ENCODE measurements at places on chromosomes 7 and 10.

DNA sequence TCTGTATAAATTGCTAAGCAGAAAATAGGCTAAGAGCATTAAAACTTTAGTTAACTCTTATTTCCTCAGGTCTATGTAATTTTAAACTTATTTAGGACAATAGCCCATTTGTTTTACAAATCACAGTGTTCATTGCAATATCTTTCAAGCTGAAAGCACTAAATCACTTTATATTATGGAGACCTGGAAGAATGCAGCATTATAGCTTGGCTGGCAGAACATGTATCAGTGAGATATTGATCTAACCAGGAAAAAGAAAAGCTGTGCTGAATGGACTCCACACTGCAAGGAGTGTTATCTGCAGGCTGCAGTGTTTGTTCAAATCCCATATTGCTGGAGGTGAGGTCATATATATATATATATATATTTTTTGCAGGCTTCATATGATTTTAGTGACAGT is 517.5 kb downstream of the NRG3 start:
- no peak for DNase-seq

DNA sequence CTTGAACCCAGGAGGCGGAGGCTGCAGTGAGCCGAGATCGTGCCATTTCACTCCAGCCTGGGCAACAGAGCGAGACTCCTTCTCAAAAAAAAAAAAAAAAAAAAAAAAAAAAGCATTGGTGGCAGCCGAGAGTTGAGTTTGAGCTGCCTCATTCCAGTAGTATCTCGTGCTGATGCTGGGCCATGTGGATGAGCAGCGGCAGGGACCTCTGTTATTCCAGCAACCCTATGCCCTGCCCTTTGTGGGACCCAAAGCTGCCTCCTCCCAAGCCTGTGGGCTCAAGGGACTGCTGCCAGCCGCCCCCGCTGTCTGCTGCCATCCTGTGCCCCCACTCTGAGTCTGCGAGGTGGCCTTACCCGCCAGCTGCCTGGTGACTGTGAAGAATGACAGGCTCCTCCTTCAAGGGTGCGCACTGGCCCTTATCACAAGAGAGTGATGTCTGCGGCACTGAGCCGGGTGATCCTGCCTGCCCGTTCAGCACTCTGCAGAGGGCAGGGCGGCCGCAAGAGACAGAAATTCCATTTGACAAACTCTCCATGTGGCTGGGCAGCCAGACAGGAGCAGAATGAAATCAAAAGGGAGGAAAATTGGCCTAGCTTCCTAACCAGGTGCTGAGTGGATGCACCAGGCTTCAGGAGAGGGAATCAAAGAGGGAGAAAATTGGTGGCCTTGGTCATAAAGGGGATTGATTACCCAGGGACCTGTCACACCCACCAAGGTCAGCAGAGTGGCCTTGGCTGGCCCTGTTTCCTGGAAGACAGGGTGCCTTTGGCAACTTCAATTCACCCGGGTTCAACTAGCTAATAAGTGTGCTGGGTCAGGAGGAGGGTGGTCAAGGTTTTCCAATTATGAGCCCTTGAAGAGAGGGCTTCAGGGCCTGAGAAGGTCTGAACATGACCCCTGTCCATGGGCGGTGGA is 65.3 kb upstream of the ZMIZ1 start:
- DNase-seq: no peak

GRCh38 chr7:20906801-20907453 is 120.2 kb upstream of the SP8 start:
- DNase-seq: no peak

- DNase-seq: no peak
Measured at GRCh38 chr7:34973400-34973760, 63.9 kb downstream of the DPY19L1 start.

DNA sequence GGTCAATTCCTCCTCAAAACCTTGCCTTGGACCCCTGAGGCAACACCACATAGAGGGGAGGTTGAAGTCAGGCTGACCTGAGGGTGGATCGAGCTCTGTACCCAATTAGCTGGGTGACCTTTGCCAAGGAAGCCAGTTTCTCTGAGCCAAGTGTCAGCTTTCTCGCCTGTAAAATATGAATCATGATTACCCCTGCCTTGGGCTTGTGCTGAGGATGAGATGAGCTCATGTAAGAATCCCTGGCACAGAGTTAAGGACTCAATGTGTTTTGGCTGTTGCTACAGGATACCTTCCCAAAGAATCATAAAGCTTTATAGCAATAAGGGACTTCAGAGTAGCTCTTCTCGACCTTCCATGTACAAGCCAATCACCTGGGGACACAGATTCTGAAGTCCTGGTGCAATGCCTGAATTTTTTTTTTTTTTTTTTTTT is 43.5 kb upstream of the CACUL1 start:
- DNase-seq: no peak

- DNase-seq: no peak
Measured at GRCh38 chr7:95886501-95887090, 114.2 kb downstream of the DYNC1I1 start.

DNA sequence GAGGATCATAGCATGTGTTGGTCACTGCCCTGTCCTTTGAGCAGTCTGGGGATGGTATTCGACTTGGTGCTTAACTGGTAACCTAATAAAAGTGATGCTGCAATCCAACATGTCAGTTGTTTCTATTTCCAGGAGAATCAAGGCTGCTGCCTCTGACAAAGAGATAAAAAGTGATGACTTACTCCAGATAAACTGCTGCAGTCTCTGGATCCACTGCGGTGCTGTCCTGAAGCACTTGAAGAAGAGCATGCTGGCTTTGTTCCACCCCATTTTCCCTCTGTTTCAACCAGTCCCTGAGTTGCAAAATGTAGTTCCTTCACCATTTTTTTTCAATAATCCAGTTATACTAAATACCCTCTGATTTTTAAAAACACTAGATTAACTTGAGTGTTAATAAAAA is 403.5 kb upstream of the ANKRD30A start:
- DNase-seq: no peak

- no peak for DNase-seq
Measured at GRCh38 chr7:130133029-130133782, 62.9 kb downstream of the KLHDC10 start.

DNA sequence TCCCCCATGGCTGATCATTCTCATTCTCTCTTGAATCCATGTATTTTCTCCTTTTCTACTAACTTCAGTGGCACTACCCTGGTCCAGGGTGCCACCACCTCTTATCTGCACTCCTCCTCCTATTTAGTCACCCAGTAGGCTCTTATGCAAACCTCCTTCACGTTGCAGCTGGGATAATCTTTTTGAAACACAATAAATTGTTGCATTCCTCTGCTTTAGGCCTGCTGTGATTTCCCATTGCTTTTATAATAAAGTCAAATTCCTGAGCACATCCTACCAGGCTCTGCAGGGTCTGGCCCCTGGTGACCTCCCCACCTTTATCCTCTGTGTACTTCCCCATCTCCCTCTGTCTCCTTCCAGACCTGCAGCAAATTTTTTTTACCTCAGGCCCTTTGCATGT is 112.7 kb upstream of the KIAA1217 start:
- DNase-seq: no peak

DNA sequence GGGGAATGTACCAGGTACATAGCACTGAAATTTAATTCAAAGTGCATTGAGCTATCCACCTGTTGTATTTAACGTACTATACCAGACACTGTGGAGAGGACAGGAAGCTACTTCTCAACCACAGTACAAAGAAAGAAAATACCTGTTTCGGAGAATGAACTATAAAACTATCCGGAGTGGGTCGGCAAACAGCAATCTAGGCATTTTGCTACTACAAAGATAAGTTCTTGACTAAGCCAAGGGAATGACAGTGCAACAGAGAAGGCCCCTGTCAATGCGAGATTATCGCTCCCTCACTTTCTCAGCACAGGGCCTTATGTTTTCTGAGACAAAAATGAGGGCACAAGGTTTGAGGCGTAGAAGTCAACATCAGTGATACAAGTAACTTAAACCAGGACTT is 27.4 kb downstream of the SFMBT2 start:
- DNase-seq: no peak

DNA sequence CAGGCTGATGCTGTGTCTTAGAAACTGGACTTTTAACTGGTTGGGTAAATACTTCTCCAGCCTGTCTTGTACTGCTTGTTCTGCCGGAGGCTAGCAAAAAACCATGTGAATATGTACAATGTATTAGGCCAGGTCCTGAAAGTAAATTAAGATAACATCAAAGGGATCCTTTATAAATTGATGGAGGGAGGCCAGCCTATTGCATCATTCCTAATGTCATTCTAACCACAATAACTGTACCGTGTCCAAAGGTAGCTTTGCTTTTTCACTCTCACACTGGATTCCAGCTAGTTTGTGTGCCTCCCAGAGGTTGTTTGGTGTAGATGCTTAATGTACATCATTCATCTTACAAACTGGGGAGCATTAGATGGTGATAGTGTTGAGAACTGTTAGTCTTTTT is 91.2 kb upstream of the SEM1 start:
- no peak for DNase-seq

- no peak for DNase-seq
Measured at GRCh38 chr10:98267069-98267893, 713 bp downstream of the LOXL4 start.

DNA sequence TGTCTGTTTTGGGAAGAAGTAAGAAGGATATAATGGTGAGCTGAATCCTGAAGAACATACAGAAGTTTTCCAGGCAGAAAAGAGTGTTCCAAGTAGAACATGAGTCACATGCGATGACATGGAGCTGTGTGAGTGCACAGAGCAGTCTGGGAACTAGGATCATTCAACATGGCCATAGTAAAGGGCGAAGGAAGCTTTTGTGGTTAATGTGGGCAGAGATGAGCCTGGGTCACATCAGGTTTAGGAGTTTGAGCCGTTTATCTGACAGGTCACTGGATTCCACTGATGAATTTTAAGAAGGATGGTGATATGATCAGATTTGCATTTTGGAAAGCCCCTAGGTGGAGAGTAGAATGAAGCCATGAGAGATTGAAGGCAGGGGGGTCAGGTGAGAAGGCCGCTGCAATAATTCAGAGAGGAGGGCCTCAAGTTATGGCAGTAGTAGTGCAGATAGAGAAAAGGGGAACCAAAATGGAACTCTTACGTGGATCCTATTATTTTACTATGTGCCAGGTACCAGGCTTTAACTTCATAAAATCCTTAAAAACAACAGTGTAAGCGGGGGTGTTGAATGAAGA is 171.3 kb downstream of the RNLS start:
- no peak for DNase-seq

DNA sequence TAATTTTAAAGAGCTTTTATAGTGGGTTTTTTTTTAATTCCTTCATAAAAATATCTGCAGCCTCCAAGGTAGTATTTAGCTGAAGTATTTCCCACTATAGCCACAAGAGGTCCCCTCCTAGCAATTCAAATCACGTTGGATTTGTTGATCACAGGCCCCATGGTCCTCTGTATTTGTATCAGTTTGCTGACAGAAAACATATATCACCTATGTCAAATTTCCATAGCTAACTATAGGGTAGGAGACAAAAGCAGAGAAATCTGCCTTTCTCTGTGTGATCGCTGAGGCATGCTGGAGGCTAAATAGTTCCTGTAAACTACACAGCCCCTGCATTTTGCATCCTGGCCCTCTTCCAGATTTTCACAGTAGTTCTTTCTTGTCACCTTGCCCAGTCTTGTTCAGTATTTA is 1.7 kb upstream of the CTNNA3 start:
- peak; percentile 25 for DNase-seq

DNA sequence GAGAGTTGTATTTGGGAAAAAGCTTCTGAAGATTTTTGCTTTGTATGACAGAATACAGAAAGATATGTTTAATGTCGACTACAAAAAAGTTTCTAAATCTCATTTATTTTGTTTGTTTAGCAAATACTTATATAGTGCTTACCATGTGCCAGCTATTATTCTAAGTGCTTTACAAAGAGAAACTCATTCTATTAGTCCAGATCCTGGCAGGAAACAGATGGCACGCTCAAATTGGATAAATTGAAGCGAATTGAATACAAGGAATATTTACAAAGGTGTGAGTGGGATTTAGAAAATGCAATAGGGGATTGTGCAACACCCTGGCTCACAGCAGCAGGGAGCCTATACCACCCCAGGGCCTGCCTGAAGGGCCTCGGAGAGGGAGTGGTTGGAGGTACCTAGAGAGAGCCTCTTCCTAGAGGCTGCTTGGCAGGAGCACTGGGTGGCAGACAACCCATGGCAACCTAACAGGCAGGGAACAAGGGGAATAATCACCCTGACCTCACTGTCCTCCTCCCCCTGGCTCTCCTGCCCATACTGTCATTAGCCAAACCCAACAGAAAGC is 27.6 kb upstream of the FAM204A start:
- no peak for DNase-seq

Data from T-helper 1 cell (primary cell).